ENCODE measurements at places on chromosomes 13 and 19.

DNA sequence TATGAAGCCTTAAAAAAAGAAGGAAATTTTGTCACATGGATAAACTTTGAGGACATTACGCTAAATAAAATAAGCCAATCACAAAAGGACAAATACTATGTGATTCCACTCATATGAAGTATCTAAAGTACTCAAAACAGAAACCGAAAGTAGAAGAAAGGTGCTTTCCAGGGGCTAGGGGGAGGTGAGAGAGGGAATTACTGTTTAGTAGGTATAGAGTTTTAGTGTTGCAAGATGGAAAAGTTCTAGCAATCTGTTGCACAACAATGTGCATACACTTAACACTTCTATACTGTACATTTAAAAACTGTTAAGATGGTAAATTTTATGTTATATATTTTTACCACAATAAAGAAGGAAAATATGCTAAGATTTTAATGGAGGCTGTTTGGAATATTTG, 83.0 kb downstream of the POLR1D start:
- DNase-seq = no peak

DNA sequence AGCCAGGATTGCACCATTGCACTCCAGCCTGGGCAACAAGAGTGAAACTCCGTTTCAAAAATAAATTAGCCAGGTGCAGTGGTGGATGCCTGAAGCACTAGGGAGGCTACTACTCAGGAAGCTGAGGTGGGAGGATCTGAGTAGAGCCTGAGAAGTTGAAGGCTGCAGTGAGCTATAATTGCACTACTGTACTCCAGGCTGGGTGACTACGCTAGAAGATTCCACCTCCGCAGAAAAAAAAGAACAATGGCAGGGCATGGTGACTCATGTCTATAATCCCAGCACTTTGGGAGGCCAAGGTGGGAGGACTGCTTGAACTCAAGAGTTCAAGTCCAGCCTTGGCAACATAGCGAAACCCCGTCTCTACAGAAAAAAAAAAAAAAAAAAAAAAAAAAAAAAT, 20.5 kb downstream of the HAUS8 start:
- DNase-seq = no peak

DNA sequence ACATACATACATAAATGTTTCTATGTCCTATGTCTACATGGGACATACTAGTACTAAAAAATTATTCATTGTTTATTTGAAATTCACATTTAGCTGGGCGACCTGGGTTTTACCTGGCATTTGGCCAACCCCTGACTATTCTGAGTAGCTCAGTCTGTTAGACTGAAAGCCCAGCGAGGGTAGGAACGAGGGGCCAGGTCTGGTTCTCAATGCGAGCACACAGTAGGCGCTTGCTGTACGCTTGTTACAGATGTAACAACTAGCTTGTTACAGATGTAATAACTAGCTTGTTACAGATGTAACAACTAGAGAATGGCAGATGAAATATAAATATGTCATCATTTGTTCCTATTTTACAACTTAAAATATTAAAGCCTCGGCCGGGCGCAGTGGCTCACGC, 920 bp upstream of the ANO8 start:
- no peak for DNase-seq

GRCh38 chr13:78836238-78836784, 177.4 kb upstream of the OBI1 start:
- no peak for DNase-seq

- DNase-seq = no peak
Observed at GRCh38 chr13:31903111-31903815, 128.3 kb upstream of the FRY start.

- no peak for DNase-seq
Observed at GRCh38 chr19:46739290-46739771, 6.5 kb upstream of the FKRP start.

DNA sequence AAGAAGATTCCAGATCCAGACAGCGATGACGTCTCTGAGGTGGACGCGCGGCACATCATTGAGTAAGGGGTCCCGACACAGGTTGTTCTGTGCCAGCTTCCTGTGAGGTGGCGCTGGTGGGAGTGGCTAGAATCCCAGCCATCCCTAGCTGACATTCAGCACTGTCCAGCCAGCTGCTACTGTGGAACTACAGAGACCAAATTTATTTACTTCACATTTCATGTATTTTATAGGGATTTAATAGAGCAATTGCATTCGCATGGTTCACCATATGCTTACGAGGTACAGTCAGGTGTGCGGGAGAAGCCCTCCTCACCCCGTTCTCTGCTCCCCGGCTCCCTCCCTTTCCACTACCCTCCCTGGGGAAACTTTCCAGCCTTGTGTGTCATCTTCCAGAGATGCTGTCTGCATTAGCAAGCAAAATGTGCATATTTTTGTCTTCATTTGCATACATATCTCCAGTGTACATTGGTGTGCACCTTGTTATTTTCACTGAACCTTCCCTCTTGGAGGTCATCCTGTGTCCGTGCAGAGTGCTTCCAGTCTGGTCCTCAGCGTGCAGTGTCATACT, 47.2 kb downstream of the SMARCA4 start:
- DNase-seq = no peak

- DNase-seq = no peak
Observed at GRCh38 chr19:17109962-17110598, 34.5 kb downstream of the MYO9B start.

GRCh38 chr19:1909761-1910080, 4.5 kb downstream of the ADAT3 start:
- DNase-seq = no peak

DNA sequence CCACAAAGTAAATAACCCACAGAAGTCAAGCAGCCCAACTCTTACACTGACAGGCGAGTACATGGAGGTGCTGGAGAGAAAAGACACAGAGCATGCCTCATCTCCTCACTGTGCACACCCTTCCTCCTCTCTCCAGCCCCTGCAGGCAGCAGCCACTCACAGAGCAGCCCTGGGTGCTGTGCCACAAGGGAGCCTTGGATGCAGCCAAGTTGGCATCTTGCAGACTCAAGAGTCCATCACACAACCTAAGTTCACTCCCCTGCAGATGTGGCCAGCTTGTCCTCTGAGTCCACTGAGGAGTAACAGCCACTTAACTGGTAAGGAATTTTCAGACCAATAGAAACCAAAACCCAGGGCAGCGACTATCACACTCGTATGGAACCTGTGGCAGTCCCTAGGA, 47.4 kb downstream of the BRD4 start:
- DNase-seq = no peak

GRCh38 chr13:106310291-106310865, 225.1 kb downstream of the EFNB2 start:
- DNase-seq = no peak

DNA sequence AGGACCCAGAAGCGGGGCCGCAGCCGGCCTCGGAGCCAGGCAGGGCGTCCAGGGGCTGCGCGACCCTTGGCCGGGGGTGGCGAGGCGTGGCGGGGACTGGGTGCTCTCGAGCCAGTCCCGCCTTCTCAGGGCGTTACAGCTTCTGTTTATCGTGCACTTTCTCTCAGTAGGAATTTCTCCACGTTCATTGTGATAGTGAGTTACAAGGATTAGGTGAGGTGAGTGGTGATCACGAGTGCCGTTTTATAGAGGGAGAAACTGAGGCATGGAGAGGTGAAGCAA, 600 bp downstream of the AP1M1 start:
- DNase-seq = no peak

DNA sequence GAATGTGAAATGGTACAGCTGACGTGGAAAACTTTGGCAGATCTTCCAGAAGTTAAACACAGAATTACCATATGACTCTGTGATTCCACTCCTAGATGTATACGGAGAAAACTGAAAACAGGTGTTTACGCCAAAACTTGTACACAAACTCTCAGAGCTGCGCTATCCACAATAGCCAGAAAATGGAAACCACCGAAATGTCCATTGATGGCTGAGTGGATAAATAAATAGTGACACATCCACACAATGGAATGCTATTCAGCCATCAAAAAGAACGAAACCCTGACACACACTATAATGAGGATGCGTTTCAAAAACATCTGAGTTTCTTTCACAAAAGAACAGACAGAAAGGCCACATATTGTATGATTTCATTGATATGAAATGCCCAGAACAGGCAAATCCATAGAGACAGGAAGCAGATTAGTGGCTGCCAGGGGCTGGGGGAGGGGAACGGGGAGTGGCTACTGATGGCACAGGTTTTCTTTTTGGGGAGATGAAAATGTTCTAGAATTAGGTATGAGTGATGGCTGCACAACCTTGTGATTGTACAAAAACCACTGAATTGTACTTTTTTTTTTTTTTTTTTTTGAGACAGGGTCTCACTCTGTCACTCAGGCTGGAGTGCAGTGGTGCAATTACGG, 33.0 kb downstream of the IL12RB1 start:
- DNase-seq = no peak

DNA sequence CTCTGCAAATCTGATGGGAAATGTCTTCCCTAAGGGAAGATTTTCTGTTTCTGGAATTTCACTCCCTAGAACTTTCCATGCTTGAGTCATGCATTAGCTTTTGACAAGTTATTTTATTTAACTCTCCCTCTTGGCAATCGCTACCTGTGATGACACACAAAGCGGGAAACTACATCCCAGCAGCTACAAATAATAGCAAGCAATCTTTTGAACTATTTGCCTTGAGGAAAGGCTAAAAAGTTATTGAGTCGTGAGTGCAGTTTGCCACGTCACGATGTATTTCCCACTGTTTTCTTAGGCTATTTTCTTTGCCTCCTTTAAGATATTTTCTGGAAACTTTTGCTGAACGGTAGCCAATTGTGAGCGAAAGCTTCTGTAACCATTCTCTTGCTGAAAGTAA, 353.3 kb upstream of the HTR2A start:
- no peak for DNase-seq

DNA sequence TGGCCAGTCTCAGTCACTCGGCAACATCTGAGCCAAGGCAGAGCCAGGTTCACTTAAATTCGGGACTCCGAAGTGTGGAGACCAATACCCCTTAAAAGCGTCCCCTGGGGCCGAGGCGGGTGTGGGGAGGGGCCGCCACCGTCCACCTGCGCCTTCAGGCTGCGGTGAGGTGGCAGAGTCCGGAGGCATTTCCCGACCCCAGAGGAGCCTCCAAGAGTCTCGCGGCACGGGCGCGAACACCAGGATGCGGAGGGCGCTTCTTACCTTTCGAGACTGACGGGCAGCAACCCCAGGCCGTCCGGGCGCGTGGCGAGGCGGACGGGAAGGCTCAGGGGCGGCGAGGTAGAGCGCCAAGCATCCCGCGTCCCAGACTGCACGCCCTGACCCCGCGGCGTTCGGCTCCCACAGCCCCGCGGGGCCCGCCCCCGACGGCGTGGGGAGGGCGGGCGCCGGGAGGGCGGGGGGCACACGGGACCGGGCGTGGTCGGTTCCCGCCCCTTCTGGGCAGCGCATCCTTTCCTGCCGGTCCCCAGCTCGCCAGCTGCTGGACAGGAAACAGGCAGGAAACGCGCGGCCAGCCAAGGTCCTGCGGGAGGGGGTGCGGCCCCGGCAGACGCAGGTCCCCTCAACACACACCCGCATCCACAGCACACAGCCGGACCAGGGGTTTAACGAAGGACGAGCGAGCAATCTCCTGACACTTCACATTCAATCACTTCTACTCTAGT, at the start of gene THSD1:
Gene THSD1, minus strand, starts transcription at position 406 of the 728 bp plus-strand sequence. CDS start 3,572 bp downstream, outside the sequence.
- DNase-seq = no peak

GRCh38 chr19:45668342-45668871, 386 bp downstream of the GIPR start:
- peak; percentile 47 for DNase-seq

DNA sequence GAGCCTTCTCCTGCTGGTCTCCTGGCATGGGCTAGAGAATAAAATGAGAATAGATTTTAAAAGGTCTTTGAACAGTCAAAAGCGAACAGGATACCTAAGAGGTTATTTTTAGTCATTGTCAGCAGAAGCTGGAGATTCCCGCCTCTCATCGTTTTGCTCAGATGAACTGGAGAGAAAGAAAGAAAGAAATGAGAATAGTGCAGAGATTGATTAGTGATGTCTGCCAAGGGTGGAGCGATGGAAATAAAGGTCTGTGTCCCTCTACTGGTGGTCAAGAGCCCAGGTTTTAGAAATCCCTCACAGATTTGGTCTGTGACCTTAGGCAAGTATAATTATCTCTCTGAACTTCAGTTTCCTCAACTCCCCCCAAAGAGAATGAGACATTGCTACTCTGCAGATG, 5.3 kb downstream of the NCAN start:
- no peak for DNase-seq

- no peak for DNase-seq
Observed at GRCh38 chr19:7063339-7063738, 4.9 kb upstream of the MBD3L3 start.

GRCh38 chr19:29622166-29623070, 16.3 kb downstream of the POP4 start:
- DNase-seq = no peak

- DNase-seq = no peak
Observed at GRCh38 chr13:24073657-24074056, 86.9 kb upstream of the SPATA13 start.

DNA sequence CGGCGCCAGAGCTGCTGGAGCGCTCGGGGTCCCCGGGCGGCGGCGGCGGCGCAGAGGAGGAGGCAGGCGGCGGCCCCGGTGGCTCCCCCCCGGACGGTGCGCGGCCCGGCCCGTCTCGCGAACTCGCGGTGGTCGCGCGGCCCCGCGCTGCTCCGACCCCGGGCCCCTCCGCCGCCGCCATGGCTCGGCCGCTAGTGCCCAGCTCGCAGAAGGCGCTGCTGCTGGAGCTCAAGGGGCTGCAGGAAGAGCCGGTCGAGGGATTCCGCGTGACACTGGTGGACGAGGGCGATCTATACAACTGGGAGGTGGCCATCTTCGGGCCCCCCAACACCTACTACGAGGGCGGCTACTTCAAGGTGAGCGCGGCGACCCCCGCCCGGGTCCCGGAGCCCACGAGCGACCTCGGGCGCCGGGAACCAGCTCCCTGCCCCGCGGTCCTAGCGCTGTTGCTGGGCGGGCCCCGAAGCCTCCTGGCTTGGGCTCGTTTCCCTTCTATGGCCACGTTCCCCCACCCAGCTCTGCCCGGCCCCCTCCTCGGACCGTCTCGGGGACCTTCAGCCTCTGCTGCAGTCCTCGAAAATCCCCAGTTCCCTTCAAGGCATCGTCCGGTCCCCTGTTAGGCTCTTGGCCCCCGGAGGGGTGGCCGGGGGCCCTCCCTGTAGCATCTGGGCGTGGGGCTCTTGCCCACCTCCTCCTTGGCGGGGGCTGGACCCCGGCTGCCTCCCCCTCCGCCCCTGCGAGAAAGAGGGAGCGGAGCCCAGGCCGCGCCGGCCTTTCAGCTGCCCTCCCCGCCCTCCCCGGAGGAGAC, at the start of gene CDC34:
Gene CDC34, plus strand, starts transcription at position 8 of the 808 bp plus-strand sequence. Its CDS starts 172 bp downstream, at position 180.
- no peak for DNase-seq

DNA sequence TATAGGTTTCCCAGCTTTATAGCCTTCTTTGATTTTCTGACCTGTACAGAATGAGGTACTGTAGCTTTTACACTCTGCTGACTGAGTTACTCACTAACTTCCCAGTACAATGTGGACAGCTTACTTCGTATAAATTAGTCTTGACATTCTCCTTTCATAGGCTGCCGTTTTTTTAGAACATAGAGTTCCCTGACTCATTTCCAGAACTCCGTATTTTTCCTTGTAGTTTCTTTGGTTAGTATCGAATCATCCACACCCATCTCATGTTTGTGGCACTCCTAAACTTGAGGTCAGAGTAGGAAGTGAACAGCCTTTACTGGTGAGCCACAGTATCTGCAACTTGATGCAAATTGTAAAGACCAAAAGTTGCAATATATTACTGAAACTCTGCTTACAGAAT, 303.9 kb downstream of the SLITRK5 start:
- no peak for DNase-seq

GRCh38 chr13:38167164-38167822, 182.4 kb upstream of the UFM1 start:
- DNase-seq = no peak

- no peak for DNase-seq
Observed at GRCh38 chr13:67772807-67773453, 542.8 kb upstream of the PCDH9 start.

GRCh38 chr13:49063497-49063896, 87.8 kb downstream of the FNDC3A start:
- no peak for DNase-seq

All from activated T-cell treated with anti-CD3 and anti-CD28 coated beads for 4 hours (primary cell).